ENCODE measurements at places on chromosomes 5 and 9.

GRCh38 chr9:36118706-36119105 is 17.8 kb upstream of the GLIPR2 start:
- DNase-seq, result no peak

GRCh38 chr5:74074111-74074510 is 448.1 kb downstream of the ARHGEF28 start:
- no peak for DNase-seq

GRCh38 chr5:32443541-32444430 is 754 bp downstream of the ZFR start:
- peak; percentile 57 for DNase-seq

DNA sequence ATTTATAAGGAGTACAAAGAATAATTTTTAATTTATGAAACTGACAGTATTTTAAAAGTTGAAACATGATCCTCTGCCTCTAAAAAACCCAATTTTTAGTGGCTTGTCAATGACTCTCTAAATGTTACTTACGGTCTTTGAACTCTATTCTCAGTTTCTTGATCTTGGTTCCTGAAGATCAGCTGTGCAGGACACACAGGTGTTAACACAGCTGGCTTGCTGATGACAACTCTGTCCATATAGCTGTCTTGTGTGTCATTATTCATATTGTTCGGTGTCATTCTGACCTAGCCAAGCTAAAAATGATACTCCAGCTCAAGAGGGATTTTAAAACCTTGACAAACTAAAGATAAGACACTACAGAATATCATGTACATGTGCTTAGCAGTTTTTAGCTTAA is 314.5 kb downstream of the CCDC171 start:
- DNase-seq, result no peak

DNA sequence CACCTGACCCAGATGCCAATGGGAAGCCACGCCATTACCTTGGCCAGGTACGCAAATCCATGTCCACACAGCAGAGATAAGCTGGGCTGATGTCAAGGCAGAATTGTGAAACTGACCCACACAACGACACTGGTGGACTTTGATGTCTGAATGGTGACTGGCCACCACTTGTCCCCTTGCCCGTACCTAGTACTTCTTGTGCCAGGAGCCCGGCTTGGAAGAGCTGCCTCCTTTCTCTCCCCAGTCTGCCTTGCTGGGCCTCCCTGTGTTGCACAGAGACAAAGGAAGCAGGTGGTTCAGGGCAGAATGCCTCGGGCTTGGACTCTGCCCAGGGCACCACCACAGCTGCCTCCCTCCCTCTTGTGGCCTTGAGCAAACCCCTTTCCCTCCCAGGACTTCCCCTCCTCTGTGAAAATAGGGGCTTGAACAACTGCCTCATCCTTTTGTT is 23.3 kb downstream of the PTGES2 start:
- no peak for DNase-seq

DNA sequence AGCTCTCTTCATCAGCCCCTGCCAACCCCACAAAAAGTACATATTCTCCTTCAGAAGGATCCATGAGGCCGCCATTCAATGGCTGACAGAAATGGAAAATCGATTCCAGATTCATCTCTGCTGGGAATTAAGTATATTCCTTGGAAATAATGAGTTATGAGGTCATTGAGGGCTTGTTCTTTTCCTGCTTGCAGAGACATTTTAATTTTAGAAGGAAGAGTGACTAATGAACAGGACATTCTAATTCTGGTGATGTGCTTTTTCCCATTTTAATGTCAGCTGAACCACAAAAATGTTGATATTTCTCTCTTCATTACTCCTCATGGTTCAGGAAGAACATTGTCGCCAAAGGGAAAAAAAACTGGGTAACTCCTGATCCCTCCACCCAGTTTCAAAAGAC is 314.0 kb downstream of the PIK3R1 start:
- DNase-seq, result peak; percentile 88

GRCh38 chr9:114187827-114188226 is 32.5 kb downstream of the COL27A1 start:
- DNase-seq, result no peak

DNA sequence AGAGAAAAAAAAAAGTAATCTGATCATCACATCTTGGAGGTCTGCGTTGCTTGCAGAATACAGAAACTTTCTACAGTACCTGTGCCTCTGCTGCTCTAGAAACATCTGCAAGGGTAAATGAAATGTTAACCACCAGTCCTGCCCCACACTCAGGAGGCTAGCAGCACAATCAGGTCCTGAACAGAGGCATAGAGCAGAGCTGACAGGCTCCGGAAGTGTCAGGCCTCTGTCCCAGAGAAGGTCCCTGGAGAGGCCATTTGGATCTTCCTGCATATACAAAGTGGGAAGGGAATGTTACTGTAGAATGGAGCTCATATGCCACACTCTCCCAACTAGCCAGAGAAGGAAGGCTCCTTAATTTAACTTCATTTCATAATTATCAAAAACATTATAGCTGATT is 7.2 kb downstream of the NRG2 start:
- no peak for DNase-seq

- DNase-seq, result no peak
These were observed 11.7 kb downstream of the TIMD4 start for GRCh38 chr5:156951359-156951758.

DNA sequence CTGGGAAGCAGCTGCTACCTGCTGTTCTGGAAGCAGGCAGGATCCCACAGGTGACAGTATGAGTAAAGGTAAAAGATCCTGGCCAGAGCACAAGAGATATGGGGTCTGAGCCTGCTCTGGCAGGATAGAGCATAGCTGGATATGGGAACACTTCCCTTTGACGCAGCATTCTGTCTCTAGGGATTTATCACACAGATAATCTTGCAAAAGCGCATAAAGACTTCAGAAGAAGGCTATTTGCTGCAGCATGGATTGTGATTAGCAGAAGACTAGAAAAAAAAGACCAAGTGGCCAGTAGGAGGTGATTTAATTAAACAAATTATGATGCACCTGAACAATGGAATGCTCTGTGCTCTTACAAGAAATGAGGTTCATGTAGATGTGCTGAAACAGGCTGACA is 52.4 kb upstream of the PWWP2A start:
- peak; percentile 47 for DNase-seq

DNA sequence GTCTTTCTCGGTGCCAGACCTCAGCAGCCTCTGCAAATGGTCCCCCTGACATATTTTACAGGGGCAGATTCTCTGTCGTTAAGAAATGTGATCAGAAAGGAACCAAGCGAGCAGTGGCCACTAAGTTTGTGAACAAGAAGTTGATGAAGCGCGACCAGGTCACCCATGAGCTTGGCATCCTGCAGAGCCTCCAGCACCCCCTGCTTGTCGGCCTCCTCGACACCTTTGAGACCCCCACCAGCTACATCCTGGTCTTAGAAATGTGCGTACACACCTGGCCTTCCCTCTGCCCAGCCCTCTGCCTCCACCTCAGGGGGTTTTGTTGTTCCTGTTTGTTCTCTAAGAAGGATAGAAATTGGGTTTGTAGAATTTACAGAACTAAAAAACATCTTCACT is 77.3 kb upstream of the OTULINL start:
- no peak for DNase-seq

DNA sequence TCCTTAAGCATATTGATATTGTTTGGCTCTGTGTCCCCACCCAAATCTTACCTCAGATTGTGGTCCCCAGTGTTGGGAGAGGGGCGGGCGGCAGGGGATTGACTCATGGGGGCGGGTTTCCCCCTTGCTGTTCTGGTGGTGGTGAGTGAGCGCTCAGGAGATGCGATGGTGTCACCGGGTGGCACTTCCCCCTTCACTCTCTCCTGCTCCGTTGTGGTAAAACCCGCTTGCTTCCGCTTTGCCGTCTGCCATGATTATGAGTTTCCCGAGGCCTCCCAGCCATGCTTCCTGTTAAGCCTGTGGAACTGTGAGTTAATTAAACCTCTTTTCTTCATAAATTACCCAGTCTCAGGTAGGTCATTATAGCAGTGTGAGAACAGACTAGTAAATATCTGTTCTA is 229.1 kb downstream of the IRX2 start:
- DNase-seq, result no peak

GRCh38 chr9:12441506-12441905 is 251.7 kb upstream of the TYRP1 start:
- no peak for DNase-seq

DNA sequence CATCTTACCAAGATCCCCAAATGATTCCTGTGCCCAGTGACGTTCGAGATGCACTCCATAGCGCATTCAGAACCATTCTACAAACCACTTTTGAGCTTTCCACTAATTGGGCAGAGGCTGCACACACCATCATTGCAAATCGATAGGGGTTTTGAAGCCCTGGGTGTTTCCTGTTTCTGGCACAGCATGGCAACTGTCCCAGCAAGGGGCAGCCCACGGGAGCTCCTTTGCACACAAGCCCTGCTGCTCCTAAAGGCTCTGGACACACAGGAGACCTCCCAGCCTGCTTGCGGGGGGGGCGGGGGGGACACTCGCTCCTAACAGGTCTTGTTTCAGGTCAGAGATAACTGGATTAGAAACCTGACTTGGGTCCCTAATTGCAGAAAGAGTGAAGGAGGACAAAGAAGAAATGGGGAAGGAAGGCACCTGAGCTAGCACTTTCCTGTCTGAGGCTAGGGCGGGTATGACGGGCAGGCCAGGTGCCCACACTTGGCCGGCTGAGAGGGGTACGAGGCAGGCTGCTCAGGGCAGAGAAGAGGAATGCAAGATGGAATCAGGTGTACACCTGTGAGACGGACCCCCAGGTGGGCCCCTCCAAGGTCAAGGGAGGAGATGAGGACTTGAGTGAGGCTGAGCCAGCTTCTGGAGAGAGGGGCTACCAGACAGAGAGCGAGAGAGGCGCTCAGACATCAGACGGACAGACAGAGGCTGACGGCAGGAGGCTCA is 820 bp downstream of the FBP1 start:
- DNase-seq, result no peak

DNA sequence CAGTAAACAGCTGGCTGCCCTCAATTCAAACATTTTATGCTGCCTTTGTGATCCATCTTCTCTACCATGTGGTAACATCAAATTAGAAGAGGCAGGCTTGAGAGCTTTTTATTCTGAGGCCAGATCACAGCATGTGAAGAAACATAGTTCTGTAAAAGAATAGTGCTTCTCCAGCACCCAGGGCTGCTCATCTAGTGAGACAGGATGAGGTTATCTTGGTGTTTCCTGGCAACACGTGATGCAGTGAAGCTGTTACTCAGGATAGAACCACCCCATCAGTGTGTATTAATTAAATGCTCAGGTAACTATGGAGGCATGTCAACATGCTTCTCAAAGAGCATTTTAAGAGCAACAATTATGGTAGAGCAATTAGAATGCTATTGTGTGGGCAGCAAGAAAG is 400.5 kb upstream of the ACO1 start:
- DNase-seq, result no peak

- no peak for DNase-seq
These were observed 81.0 kb downstream of the NNT start for GRCh38 chr5:43683884-43684471.

GRCh38 chr5:116361171-116361967 is 213.3 kb downstream of the SEMA6A start:
- DNase-seq, result peak; percentile 43

DNA sequence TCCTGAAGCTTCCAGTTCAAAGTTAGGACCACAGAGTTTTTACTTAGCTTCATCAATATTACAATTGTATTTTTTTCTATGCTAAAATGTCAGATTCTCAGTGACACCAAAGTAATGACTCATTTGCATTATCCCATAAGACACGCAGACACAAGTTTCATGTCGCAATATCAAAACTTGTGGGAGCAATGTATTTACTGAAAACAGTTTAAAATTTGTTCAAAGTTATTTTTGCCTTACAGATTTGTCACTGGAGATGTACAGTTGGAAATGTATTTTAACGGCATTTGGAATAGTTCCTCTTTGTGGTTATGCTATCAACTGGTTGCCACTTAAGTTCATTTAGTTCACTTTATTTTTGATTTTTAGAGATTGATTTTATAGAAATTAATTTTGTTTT is 36.2 kb upstream of the DAP start:
- DNase-seq, result peak; percentile 34

- DNase-seq, result no peak
These were observed 95.8 kb upstream of the SPATA31C2 start for GRCh38 chr9:88234114-88234513.

DNA sequence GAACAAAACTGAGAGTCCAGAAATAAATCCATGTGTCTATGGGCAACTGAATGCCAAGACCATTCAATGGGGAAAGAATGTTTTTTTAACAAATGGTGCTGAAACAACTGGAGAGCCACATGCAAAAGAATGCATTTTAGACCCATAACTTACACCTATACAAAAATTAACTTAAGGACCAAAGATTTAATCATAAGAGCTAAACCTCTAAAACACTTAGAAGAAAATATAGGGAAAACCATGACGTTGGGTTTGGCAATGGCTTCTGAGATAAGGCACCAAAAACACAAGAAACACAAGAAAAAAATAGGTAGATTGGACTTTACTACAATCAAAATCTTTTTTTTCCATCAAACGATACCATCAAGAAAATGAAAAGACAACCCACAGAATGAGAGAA is 48.4 kb upstream of the ANKRD33B start:
- no peak for DNase-seq

GRCh38 chr5:11050596-11051304 is 289.7 kb upstream of the DAP start:
- DNase-seq, result no peak

All from fibroblast of skin of right biceps (primary cell).